T-cell (primary cell): ENCODE measurements at places on chromosomes 5 and 9. TPM values are rescaled to one million over a fixed set of nuclear protein-coding genes. Genes with fewer than 3 reads are reported as not detected.

The IL31RA gene
- not detected for total RNA-seq

The HSD17B3 gene
- total RNA-seq: 1.2 TPM

The LRRC70 gene
- 4.2 TPM for total RNA-seq

- no peaks in the 10 kb centered on the region for H3K4me1 ChIP-seq
- H3K27ac ChIP-seq: no peak overlapping the region
- H3K4me3 ChIP-seq: no peak overlapping the region
- H3K27me3 ChIP-seq: no peaks in the 10 kb centered on the region
These were observed 64.9 kb downstream of the CCNH start for GRCh38 chr5:87347841-87348240.

DNA sequence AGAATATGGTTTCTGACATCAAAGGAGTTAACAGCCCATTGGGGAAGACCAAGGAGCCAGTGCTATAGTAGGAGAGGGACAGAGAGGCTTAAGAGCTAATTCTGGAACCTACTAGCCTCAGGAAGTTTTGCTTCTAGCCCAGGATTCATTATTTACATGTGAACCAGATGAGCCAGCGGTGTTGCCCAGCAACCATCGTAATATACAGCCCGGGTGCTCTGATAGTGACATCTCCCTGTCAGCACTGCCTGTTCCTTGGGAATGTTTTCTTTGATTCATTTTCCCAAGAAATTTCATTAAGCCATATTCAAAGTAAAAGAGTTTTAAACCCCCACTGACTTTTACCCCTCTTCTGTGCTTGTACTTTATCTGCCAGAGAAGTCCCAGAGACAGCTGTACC lies 217.4 kb upstream of the ADAMTSL1 start:
- DNase-seq: no peak
- H3K4me3 ChIP-seq: no peak overlapping the region
- H3K27me3 ChIP-seq: no peaks in the 10 kb centered on the region
- no peaks in the 10 kb centered on the region for H3K36me3 ChIP-seq
- H3K4me1 ChIP-seq: no peaks in the 10 kb centered on the region

DNA sequence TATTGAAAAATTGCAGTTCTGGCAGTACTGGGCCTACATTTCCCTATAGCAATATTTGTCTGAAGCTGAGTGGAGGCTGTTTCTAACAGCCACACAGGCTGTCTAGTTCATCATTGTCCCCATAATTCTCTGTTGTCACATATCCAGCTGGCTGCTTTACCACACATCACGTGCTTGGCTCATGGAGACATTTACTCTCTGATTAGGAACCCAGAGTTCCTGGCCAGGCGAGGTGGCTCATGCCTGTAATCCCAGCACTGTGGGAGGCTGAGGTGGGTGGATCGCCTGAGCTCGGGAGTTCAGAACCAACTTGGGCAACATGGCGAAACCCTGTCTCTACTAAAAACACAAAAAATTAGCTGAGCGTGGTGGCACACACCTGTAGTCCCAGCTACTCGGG lies 81.4 kb downstream of the PGM5 start:
- H3K4me1 ChIP-seq: no peaks in the 10 kb centered on the region
- H3K27me3 ChIP-seq: no peaks in the 10 kb centered on the region
- no peak for DNase-seq
- no peak overlapping the region for H3K27ac ChIP-seq
- no peak overlapping the region for H3K4me3 ChIP-seq
- no peaks in the 10 kb centered on the region for H3K36me3 ChIP-seq

DNA sequence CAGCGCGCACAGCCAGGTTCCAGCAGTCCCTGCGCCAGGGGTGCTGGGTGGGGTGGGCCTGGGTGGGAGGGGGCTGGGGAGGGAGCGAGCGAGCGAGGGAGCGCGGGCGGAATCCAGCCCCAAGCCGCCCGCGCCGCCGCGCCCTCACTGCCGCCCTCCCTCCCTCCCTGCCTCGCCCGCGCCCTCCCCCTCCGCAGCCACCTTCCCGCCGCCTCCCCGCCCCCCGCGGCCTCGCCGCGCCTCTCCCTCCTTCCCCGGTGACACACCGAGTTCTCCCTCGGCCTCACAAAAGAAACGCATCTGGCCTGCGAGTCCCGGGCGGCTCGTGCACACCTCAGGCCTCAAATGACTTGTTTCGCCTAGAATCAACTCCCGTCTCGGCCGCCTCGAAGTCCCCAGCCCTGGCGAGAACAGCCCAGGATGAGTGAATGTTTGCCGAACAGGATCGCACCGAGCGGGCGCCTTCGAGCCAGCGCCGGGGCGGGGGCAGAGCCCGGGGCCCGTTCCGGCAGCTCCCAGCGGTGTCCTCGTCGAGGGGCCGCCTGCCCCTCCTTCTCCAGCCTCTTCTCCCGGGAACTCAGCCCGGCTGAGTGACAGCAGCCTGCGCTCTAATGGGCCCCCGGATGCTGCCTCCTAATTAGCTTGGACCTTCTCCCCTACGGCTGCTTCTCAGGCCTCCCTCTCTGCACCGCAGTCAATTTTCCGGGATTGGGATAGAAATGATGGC lies 371 bp upstream of the PITX1 start:
- no peak overlapping the region for H3K27ac ChIP-seq
- no peaks in the 10 kb centered on the region for H3K36me3 ChIP-seq
- no peak for DNase-seq
- H3K4me1 ChIP-seq: peaks cover 43% of the 10 kb centered on the region
- no peak overlapping the region for H3K4me3 ChIP-seq

DNA sequence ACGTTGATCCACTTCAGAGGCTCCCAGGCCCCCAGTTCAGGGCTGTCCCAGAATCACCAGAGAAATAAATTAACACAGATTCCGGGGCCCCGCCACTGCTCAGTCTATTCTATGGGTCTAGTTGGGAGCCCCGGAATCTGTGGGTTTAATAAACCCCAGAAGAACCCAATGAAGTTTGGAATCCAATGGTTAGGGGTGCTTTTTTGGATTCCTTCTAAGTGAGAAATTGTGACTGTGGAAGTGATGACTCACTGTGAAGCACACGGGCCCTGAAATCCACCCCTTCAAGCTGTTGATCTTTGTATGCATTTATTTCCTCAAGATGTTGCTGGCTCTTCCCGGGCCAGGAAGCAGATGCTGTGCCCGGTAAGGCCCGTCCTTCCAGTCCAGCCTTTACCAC lies 57.3 kb upstream of the SLC28A3 start:
- H3K27ac ChIP-seq: no peak overlapping the region
- no peak overlapping the region for H3K4me3 ChIP-seq
- no peaks in the 10 kb centered on the region for H3K36me3 ChIP-seq

DNA sequence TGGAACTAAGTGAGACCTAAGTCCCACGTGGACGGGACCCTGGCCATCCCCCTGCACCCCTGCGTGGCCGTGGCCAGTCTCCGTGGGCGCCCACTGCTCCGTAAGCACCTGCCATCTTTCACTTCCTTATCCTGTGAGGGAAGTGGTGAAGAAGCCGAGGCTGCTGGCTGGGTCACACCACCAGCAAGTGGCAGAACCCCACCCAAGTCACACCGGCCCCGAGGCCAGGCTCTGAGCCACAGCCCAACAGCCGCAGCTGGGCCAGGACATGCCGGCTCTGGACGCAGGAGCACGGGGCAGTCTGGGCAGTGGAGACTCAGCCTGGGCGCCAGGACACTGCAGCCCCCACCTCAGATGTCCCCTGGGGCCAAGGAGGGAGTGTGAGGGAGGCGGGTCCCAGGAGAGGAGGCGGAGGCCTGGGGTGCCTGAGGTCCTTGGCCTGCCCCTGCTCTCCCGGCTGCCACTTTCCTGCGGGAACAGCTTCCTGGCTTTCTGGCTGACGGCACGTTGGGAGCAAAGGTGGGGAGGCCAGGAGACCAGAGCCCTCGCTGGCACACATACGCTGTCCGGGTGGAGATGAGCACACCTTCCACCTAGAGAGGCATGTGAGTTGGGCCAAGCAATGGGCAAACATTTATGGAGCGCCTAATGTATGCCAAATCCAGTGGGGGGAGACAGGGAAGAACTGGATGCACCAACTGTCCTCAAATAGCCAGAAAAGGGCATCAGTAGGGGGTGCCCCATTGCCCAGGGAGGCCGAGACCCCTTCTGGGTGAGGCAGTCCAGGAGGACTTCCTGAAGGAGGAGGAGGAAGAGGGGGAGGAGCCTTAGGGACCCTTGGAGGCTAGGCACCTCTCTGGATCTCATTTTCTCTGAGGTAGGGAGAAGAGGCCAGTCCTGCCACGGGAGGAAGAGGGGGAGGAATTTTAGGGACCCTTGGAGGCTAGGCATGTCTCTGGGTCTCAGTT lies 43.9 kb upstream of the EGFL7 start:
- H3K27me3 ChIP-seq: peaks cover 40% of the 10 kb centered on the region
- peak; percentile 15 for DNase-seq
- no peaks in the 10 kb centered on the region for H3K36me3 ChIP-seq
- peaks cover 3% of the 10 kb centered on the region for H3K4me1 ChIP-seq
- H3K27ac ChIP-seq: no peak overlapping the region
- H3K4me3 ChIP-seq: no peak overlapping the region

DNA sequence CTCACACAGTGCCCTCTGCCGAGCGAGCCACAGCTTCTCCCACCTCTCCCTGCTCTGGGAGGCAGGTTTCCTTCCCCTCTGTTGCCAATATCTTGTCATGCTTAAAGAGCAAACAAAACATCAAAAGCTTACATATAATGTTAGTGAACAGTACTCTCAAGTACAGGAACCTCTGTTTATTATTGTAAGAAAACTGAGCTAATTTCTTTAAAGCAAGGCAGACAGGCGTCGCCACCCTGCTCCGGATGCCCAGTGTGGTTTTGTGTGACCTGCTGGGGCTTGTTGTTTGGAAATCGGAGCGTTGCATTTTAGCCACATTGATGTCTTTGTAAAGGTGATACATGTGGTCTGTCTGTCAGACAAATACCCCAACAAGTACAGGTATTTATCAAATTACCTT lies 401.4 kb upstream of the IRX1 start:
- no peaks in the 10 kb centered on the region for H3K36me3 ChIP-seq
- H3K27me3 ChIP-seq: peaks cover under 1% of the 10 kb centered on the region
- H3K27ac ChIP-seq: no peak overlapping the region
- H3K4me3 ChIP-seq: no peak overlapping the region
- DNase-seq: no peak
- H3K4me1 ChIP-seq: no peaks in the 10 kb centered on the region

- H3K36me3 ChIP-seq: no peaks in the 10 kb centered on the region
- H3K27ac ChIP-seq: no peak overlapping the region
- H3K27me3 ChIP-seq: no peaks in the 10 kb centered on the region
- H3K4me1 ChIP-seq: peaks cover 5% of the 10 kb centered on the region
- no peak for DNase-seq
These were observed 50.7 kb downstream of the ARRDC3 start for GRCh38 chr5:91332267-91333045.

DNA sequence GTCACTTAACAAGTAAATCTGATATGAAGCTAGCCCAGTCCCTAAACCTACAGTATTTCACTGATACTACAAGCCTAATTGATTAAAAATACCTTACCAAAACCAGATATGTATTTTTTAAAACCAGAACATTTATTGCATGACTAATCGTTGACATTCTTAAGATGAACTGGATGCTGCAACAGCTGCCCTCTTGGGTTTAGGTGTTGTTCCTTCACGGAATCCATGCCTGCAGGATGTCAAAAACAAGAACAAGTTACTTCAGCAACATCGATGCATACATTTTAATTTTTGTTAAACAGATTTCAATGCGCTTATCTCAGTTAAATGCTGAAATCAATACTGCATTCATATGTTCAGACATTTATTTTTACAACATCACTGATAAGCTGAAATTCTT lies 2.7 kb downstream of the RPL37 start:
- no peaks in the 10 kb centered on the region for H3K27me3 ChIP-seq
- H3K4me1 ChIP-seq: peaks cover 24% of the 10 kb centered on the region
- H3K4me3 ChIP-seq: no peak overlapping the region

DNA sequence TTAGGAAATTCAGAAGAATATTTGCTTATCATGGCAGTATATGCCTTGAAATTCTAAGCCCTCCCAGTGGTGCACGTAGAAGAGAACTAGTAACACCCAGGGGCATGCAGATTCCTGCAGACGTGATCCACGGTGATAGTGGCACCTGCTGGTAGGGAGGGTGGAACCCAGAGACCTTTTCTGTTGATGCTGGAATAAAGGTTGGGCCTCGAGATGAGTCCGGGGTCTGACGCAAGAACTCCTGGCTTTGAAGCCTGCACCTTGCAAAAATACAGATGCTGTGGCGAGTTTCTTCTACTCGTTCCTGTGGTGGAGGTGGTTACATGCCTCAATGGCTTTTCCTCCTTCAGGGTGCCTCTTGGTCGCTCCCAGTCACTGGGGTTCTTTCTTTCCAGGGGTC lies 39.5 kb upstream of the PHF2 start:
- DNase-seq: no peak
- no peaks in the 10 kb centered on the region for H3K4me1 ChIP-seq
- H3K27ac ChIP-seq: no peak overlapping the region

GRCh38 chr9:69090946-69091345 lies 55.4 kb downstream of the FXN start:
- no peak overlapping the region for H3K4me3 ChIP-seq
- no peaks in the 10 kb centered on the region for H3K27me3 ChIP-seq
- no peak for DNase-seq
- H3K4me1 ChIP-seq: no peaks in the 10 kb centered on the region

DNA sequence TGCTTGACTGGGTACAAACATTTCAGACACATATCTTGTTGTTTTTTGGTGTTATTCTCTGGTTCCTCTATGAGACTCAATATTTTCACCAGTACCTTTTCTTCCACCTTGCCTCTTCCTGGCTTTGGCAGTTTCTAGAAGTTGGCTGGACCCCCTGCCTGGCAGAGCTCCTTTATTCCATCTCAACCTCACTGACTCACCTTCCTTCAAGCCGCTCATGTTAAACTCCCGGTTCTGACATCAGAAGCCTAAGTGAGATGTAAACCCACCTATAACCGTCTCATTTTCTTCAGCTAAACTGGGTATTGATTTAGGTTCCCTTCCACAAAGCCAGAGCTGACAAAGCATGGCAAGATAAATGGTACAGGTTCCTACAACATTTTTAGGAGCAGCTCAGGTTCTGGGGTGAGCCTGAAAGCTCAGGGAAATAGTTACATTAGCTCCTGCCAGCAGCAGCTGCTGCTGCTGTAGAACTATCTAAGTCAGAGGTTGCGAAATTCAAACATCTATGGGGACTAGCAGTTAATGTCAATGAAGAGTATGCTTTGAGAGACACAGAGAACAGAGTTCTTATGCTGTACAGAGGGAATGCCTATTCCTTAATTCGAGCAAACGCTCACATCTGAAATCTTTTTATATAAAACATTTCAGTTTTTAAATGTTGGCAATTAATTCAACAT lies 197.1 kb upstream of the NR3C1 start:
- no peak overlapping the region for H3K4me3 ChIP-seq
- H3K27ac ChIP-seq: no peak overlapping the region
- no peaks in the 10 kb centered on the region for H3K27me3 ChIP-seq
- no peaks in the 10 kb centered on the region for H3K36me3 ChIP-seq
- no peak for DNase-seq
- H3K4me1 ChIP-seq: peaks cover 4% of the 10 kb centered on the region

DNA sequence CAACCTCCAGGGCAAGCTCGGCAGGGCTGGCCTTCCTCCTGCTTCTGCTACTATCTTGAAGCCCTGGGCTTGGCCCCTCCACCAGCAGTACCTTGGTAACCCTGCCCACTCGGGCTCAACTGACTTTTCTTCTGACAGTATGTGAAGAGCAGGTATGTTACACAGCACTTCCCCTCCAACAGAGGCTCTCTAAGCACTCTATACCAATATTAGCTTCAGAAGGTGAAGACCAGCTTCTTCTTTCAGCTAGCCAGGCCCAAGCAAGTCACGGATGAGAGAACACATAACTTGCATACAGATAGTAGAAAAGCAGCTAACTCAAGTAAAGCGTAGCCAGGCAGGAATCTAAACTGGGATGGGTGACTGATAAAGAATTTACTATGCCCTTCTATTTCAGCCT lies 64.3 kb downstream of the FEM1C start:
- no peaks in the 10 kb centered on the region for H3K36me3 ChIP-seq
- H3K4me1 ChIP-seq: no peaks in the 10 kb centered on the region
- H3K4me3 ChIP-seq: no peak overlapping the region
- H3K27ac ChIP-seq: no peak overlapping the region
- DNase-seq: no peak
